Stimulated activated CD4-positive, alpha-beta T cell treated with anti-CD3 and anti-CD28 coated beads, TNF-alpha, amount 100 ng/mL, for 4 hours (primary cell): ENCODE measurements at places on chromosomes 1 and 21.

- DNase-seq = no peak
These were observed 37.5 kb upstream of the FBXO28 start for GRCh38 chr1:224076407-224076806.

GRCh38 chr1:47650205-47650604, 212.4 kb downstream of the FOXD2 start:
- DNase-seq = no peak

GRCh38 chr1:85342207-85342606, 65.8 kb upstream of the BCL10 start:
- DNase-seq = no peak

DNA sequence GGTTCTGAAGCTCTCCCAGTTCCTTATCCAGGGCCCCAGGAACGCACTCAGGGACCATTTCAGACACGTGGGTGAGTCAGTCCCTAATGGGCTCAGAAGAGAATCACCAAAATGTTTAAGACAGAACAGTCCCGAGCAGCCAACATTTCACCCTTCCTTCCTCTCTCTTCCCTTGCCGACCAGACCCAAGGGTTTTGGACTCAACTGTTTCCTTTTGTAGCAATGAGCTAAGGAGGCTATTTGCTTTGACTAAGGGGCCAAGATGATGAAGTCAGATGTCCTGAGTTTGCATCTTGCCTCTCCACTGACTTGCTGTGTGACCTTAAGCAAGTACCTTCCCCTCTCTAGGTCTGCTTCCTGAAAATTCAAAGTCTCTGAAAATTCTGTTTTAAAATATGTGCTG, 472.3 kb upstream of the VAMP3 start:
- no peak for DNase-seq

- no peak for DNase-seq
These were observed 21.6 kb upstream of the TRABD2B start for GRCh38 chr1:48018799-48019198.

- DNase-seq = no peak
These were observed 55.3 kb downstream of the NME7 start for GRCh38 chr1:169312084-169312954.

- no peak for DNase-seq
These were observed 36.7 kb downstream of the ATP2B4 start for GRCh38 chr1:203663294-203663693.

DNA sequence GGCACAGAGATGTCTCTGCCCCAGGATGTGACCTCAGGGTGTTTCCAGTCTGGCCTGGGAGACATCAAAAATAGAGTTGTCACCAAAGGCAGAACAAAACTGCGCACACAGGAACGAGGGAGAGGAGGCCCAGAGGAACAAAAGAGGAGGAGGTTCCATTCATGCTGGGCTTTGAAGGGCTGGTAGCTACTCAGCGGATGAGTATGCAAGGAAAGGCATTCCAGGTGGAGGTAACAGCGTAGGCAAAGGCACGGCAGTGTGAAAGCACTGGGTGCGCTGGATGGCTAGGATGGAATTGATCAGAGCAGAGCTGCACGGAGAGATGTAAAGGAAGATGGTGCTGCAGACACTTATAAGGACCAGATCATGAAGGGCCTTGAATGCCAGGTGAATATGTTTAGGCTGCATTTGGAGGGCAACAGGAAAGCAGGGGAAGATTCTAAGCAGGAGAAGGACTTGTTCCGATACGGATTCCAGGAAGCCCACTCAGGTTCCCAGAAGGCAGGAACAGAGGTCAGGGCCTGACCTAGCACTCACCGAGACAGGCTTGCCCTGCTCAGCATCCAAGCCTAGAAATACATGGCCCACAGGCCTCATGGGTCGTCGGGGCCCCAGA, 6.3 kb downstream of the COL16A1 start:
- DNase-seq = no peak

GRCh38 chr21:14711287-14711686, 165.2 kb upstream of the SAMSN1 start:
- DNase-seq = no peak

DNA sequence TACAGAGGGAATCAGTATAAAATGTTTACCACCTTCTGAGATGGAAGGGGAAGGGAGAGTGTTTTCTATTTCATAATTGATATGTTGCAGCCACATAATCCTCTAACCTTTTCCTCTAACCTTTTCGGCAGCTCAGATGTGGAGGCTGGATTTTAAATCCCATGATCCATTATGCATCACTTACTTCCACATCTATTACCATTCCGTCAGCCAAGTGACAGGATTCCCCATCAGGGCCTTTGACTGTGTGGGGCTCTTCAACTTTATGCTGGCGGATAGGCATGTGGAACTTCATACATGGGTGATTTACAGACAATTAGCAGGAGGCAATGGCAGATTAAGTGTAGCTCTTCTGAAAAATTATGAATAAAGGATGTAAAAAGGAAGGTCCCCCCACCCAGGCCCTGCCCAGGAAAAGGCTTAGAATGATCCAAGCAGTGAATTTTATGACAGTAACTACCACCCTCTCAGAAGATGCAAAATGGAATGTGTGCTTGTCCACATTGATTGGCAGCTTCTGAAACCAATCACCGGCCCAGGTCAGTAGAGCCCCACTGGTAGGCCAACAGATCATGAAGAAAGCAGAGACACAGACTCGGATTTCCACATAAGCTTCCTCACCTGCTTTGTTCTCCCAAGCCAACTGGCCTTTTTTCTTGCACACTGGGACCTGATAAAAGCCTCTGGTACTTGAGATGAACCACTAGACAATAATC, 147.0 kb downstream of the ST6GALNAC5 start:
- no peak for DNase-seq

GRCh38 chr1:3992103-3992556, 92.1 kb upstream of the C1orf174 start:
- no peak for DNase-seq

GRCh38 chr1:228046421-228047182, 35.9 kb upstream of the ARF1 start:
- DNase-seq = no peak

- DNase-seq = no peak
These were observed 8.6 kb upstream of the CALML6 start for GRCh38 chr1:1906185-1907097.

GRCh38 chr1:212219679-212220463, 65.3 kb upstream of the PPP2R5A start:
- no peak for DNase-seq

DNA sequence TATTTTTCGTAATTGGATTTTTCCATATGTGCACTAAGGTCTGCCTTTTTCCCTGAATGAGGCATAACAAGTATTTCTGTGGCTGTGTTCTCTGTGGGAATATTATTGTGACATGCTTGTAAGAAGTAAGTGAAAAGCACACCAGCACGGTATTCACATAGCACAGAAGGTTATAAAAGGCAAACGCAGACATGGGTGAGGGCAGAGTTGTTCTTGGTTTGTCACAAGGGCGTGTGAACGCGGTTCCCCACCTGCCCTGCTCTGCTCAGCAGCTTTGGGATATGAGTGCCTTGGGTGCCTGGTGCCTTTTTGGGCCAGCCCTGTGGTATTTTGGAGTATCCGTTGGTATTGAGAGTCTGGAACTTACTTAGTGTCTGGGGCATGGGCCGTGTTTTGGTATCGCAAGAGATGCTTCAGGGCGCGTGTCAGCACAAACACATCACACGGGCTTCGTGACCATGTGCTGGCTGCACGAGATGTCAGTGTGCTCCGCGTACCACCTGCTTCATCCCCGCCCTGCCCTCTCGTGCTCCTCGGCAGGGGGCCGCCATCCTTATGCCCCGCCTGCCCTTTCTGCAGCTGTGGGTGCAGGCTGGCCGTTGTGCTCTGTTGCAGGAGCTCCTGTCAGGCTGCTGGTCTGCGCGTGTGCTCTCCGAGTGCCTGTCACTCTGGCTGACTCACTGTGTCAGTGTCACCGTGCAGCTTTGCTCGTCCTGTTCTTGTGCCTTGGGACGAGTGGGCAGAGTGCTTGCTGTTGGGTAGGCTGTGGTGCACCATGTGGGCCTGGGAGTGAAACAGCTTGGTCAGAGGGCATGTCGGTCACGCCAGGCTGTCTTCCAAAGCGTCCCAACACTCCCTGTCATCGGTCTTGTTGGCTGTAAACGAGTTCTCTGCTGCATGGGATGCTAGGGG, 15.0 kb downstream of the SKI start:
- DNase-seq = no peak

- no peak for DNase-seq
These were observed 40.2 kb upstream of the CYP4X1 start for GRCh38 chr1:46983166-46983829.

DNA sequence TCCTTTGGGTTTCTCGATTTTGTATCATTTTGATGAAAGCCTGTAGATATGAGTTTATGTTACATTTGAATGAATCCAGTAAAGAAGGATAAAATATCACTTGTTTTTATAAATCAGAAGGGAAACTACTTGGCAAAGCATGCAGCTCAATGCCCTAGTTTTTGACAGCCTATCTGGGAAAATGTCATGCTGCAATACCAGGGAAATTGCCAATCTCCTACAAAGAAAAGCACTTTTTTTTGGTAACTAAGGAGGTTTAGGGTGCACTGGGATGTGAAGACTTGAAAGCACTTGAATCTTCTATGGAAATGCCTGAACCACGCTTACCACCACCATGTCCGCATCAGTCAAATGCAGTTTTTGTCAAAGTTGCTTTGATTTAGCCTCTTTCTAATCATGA, 446.9 kb upstream of the LRRC7 start:
- DNase-seq = no peak

- no peak for DNase-seq
These were observed 77.2 kb downstream of the NRIP1 start for GRCh38 chr21:14987370-14988170.

GRCh38 chr1:52240592-52241210, 98.8 kb downstream of the ZFYVE9 start:
- DNase-seq = no peak

- no peak for DNase-seq
These were observed 20.4 kb downstream of the PRPF38A start for GRCh38 chr1:52424813-52425212.

- no peak for DNase-seq
These were observed 7.1 kb upstream of the DIRAS3 start for GRCh38 chr1:68057564-68057963.

- DNase-seq = no peak
These were observed 41.4 kb downstream of the TARBP1 start for GRCh38 chr1:234437423-234438171.

GRCh38 chr1:42765832-42766740, 742 bp downstream of the P3H1 start:
- peak; percentile 43 for DNase-seq

GRCh38 chr1:66575739-66576138, 41.8 kb downstream of the SGIP1 start:
- no peak for DNase-seq

GRCh38 chr1:90534663-90535295, 182.3 kb downstream of the BARHL2 start:
- DNase-seq = no peak

- DNase-seq = no peak
These were observed at the start of gene MRAP for GRCh38 chr21:32298658-32299081. MRAP (plus strand) TSS chr21:32298855; CDS start chr21:32298972, 117 bp downstream.

DNA sequence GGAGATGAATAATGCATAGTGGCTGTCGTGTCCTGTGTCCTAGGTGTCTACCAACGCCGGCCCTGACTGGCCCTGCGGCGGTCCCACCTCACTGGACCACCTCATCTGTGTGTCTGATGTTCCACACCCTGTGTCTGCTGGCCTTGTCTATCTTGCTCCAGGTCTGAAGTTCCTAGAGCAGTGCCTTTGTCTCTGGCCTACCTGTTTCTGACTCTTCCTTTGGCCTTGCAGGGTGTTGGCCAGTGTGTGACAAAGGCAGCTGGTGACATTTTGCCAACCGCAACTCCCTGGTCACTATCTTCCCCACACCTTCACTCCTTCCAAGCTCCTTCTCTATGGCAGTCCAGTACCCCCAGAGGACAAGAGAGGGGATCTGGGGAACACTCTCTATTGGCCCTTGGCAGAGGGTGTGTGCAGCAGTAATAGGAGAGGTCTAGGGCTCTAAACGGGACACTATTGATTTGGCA, 1.4 kb upstream of the AHDC1 start:
- no peak for DNase-seq

GRCh38 chr1:212699104-212699624, 476 bp downstream of the BATF3 start:
- peak; percentile 33 for DNase-seq

DNA sequence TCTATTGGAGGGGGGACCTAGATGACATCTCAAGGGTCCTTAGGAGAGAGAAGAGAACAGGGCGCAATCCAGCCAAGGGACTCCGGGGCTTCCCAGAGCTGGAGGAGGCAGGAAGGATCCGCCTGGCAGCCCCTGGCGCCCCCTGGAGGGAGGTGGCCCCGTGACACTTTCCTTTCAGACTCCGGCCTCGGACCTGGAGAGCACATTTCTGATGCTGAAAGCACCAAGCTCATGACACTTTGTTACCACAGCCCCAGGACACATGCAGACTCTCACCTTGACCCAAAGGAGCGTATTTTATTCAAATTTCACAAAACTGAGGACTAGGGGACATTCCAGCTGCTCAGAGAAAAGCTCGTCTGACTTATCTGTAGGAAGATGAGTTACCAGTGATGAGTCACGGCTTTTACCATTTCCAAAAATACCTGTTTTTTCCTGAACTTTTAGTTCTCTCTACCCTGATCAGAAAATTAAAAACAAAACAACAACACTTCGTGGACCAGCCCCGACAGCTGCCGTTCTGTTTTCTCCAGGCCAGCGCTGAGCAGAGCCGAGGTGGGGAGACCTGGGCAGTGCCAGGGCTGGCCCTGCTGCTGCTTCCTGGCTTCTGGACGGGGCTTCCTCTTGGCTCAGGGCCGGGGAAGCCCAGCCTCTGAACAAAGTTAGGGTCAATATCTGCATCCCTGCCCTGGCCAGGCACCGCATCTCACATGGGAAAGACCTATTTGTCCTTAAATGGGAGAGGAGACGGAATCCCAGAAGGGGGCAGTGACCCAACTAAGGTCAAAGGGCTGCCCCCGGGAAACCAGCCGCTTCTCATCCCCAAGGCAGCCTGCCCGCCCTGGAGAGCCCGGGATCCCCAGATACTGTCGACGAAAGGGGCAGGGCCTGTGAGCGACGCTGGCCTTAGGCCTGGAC, 21.6 kb upstream of the POFUT2 start:
- DNase-seq = no peak

DNA sequence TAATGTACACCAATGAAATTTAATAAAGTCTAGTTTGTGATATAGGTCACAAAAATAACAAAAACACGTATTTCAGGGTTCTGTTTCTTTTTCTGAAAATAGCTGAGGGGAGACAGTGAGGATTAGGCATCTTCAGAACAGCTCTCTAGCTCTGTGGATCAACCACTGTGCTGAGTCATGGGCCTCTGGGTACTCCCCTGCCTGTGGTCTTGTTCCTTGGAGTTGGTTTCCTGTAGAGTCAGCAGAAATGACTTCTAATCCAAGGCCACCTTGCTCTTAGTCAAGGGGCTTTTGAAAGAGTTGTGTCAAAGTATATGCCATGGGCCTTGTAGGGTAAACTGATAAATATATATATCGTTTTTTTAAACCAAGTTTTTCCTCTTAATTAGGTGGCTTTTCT, 141.8 kb upstream of the ZRANB2 start:
- no peak for DNase-seq

GRCh38 chr1:110684491-110684890, 9.8 kb upstream of the KCNA3 start:
- DNase-seq = no peak

GRCh38 chr21:45982758-45983648, 1.4 kb downstream of the COL6A1 start:
- DNase-seq = no peak
